Stimulated activated CD8-positive, alpha-beta memory T cell treated with anti-CD3 and anti-CD28 coated beads, Interleukin-7, amount 100 ng/mL, for 24 hours (primary cell): ENCODE measurements at places on chromosomes 6 and 20.

DNA sequence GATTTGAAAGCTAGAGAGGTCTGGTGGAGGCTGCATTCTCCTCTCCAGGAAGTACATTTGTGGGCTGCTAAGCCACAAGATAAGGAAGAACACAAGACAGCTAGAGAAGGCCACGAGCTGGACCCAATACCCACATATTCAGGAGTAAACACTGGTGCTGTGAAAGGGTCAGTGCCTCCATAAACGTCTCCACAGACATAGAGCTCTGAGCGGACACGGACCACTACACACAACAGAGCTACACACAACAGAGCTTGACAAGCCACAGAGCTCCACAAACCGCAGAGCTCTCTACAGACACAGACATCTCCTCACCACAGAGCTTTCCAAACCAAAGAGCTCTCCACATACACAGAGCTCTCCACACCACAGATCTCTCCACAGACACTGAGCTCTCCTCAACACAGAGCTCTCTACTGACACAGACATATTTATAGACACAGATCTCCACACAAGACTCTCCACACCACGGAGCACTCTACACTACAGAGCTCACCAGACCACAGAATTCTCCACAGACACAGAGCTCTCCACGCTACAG lies 51.9 kb downstream of the ERMARD start:
- DNase-seq = no peak

GRCh38 chr20:44601236-44601671 lies 18.9 kb downstream of the PKIG start:
- no peak for DNase-seq

- no peak for DNase-seq
Observed at GRCh38 chr20:15375836-15376235, 1038.4 kb upstream of the FLRT3 start.

DNA sequence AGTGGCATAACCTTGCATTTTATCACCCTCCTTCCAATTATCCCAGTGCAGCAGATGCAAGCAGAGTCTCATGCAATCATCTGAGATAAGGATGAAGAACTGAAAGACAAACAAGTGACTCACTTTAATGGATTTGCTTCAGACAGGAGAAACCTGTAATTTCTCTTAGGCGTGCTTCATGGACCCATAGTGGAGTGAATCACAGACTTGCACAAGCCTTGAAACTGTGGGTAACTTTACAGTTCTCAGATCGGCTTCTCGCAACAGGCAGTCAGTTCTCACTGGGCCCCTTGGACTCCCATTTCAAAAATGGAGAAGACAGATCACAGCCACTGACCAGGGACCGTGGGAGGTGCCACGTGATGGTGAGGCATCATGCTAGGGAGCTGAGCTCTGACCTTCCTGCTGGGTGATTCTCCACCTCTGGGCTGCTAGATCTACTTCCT lies at the start of gene ADGRF4:
ADGRF4 (plus strand) TSS at position 239 of the 446 bp plus-strand sequence. CDS start 8,666 bp downstream, outside the sequence.
- DNase-seq = no peak

GRCh38 chr6:134288538-134289203 lies 29.2 kb downstream of the SGK1 start:
- DNase-seq = no peak
